ENCODE measurements at places on chromosomes 5 and 9. TPM values are rescaled to one million over a fixed set of nuclear protein-coding genes. Genes with fewer than 3 reads are reported as not detected.

The FREM1 gene
- 10.4 TPM for total RNA-seq

The NDFIP1 gene
- total RNA-seq = 22.2 TPM

DNA sequence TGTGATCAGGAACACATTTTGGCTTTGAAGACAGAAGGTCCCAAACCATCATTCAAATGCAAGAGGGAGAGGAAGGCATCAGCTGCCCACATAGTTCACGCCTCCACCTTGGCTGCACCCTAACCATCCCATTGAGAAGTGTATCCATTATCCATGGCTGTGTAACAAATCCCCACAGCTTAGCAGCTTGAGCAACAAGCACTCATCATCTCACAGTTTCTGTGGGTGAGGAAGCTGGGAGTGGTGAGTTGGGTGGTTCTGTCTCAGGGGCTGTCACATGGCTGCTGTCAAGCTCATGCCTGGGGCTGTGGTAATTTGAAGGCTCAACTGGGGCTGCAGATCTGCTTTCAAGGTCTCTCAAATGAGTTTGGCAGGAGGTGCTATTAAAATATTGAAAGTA lies 23.0 kb upstream of the CEP72 start:
- no peaks in the 10 kb centered on the region for H3K27me3 ChIP-seq
- H3K4me3 ChIP-seq = no peak overlapping the region
- no peak overlapping the region for H3K27ac ChIP-seq
- DNase-seq = no peak

DNA sequence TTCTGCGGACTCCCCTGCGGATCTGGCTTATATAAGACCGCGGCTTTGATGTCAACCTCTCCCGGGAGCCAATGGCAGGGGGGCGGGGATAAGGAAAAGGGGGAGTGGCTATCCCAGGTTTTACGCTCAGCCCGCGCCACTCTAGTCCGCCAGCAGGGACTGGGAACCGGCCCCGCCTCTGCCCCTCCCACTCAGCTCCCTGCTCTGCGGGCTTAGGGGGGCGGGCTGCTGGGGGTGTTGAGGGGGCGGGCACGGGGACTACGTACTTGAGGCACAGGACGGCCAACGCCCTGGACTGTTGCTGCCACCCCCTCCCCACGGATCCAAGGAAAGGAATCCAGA lies at the start of gene HAND1:
Gene HAND1, minus strand, starts transcription at position 4 of the 342 bp plus-strand sequence. CDS start 219 bp downstream, outside the sequence.
- peaks cover 9% of the 10 kb centered on the region for H3K27me3 ChIP-seq
- no peaks in the 10 kb centered on the region for H3K4me1 ChIP-seq

- H3K27me3 ChIP-seq = peaks cover 5% of the 10 kb centered on the region
- H3K4me3 ChIP-seq = no peak overlapping the region
- no peaks in the 10 kb centered on the region for H3K36me3 ChIP-seq
Observed at GRCh38 chr9:89189215-89189614, 10.6 kb upstream of the SHC3 start.

DNA sequence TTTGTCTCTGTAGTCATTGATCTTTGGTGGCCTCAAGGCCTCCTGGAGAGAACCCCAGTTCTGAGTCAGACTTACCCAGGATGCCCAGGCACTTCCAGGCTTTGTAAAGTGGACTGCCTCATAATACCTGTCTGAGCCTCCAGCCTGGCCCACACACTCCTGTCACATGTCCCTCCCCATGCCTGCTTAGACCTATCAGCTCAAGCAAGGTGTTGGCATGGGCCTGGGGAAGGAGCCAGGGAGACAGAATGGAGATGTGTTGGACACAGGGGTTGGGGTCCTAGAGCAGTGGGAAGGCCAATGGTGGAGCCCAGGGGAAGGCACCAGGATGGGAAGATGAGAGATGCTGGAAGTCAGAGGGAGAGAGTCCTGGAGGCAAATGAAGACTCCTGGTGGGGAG lies 136.2 kb downstream of the CFAP90 start:
- no peak overlapping the region for H3K27ac ChIP-seq
- H3K4me3 ChIP-seq = no peak overlapping the region
- no peaks in the 10 kb centered on the region for H3K36me3 ChIP-seq
- no peak for DNase-seq

DNA sequence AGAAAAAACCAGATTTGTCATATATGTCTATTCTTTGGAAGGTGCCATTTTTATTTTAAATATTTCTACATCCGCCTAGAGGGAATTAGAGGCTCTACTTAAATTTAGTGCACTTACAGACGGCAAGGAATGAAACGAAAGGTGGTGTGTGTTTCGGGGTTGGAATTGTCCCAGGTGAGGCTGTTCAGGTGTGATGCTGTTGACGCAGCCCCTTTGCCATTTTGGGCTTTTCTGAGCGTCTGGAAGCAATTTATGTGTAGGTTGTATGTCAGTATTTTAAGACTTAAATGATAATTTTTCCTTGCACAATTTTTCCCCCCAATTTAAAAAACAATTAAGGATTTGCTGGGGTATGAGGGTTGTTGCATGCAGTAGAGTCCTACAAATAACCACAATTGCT lies 2.0 kb downstream of the TENT4A start:
- no peaks in the 10 kb centered on the region for H3K36me3 ChIP-seq
- no peak for DNase-seq

DNA sequence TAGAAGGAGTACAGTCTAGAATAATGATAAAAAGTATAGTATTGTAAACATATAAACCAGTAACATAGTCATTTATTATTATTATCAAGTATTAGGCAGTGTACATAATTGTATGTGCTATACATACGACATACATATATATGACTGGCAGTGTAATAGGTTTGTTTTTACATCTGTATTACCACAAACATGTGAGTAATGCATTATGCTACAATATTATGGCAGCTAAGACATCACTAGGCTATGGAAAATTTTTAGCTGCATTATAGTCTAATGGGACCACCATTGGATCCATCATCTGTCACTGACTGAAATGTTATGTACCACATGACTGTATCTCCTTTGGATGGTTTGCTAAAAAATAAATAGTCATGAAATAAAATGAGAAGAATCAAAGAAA lies 530.0 kb downstream of the PRR16 start:
- no peak overlapping the region for H3K27ac ChIP-seq
- H3K27me3 ChIP-seq = no peaks in the 10 kb centered on the region
- no peak overlapping the region for H3K4me3 ChIP-seq
- no peak for DNase-seq
- H3K36me3 ChIP-seq = no peaks in the 10 kb centered on the region

- no peak overlapping the region for H3K27ac ChIP-seq
- H3K4me1 ChIP-seq = no peaks in the 10 kb centered on the region
- no peak overlapping the region for H3K4me3 ChIP-seq
- no peaks in the 10 kb centered on the region for H3K36me3 ChIP-seq
- no peak for DNase-seq
Observed at GRCh38 chr5:174059247-174059646, 13.7 kb downstream of the NSG2 start.

The SLC23A1 gene
- not detected for total RNA-seq

DNA sequence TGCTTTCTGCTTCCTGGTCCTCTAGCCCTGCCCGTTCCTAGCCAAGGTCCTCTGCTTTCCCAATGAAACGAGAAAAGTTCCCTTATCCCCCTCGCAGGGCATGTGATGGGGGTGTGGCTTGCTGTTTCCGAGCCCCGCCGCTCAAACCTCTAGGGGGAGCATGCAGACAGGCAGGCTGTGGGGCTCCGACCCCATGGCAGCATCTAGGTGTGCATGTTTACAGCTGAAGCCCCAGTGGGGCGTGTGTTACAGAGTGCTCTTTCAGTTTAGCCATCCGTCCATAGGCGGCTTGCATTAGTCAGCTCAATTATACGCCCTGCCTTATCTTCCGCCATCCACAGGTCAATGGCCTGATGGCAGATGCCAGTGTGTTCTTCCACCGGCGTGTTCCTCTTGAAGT lies 48.3 kb upstream of the SPATA31E1 start:
- no peak overlapping the region for H3K4me3 ChIP-seq
- H3K27me3 ChIP-seq = no peaks in the 10 kb centered on the region
- no peak for DNase-seq
- no peak overlapping the region for H3K27ac ChIP-seq
